ENCODE measurements at places on chromosomes 12 and 14.

GRCh38 chr12:98437806-98438595 is 77.4 kb upstream of the TMPO start:
- DNase-seq, result no peak

DNA sequence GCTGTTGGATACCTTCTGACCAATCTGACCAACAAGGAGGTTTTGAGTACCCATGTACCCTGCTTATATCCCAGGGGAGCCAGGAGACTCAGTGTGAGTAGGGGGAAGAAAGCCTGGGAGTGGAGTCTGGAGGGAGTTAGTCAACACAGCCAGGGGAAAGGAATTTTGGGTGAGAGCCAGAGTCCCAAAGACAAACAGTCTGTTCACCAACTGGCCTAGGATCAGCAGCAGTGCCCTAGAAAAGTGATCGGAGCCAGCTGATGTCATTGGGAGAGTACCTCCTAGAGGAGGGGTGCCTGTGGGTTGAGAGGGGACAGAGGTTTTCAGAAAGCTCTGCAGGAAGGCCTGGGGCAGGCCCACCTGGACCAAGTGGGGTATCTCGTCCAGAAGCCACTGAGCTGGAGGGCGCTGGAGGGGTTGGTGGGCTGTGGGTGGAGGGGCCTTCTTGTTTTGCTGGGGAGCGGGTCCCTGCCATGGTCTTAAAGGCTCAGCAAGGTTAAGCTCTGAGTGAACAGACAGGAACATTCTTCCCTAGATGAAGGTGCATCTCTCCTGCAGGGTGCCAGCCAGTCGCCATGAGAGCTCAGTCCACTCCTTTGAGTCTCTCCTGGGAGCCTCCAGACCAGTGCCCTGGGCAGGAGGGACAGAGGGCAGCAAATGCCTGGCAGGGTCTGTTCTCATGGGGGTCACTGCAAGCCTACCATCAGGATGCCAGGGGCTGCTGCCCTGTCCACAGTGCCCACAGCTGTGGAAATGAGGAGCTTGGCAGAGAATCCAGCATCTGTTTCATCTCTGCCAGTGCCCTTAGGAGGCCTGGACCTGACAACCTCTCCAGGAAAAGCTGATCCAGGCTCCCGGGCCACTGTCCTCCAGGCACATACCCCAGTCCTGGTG is 63.6 kb downstream of the CHGA start:
- no peak for DNase-seq

DNA sequence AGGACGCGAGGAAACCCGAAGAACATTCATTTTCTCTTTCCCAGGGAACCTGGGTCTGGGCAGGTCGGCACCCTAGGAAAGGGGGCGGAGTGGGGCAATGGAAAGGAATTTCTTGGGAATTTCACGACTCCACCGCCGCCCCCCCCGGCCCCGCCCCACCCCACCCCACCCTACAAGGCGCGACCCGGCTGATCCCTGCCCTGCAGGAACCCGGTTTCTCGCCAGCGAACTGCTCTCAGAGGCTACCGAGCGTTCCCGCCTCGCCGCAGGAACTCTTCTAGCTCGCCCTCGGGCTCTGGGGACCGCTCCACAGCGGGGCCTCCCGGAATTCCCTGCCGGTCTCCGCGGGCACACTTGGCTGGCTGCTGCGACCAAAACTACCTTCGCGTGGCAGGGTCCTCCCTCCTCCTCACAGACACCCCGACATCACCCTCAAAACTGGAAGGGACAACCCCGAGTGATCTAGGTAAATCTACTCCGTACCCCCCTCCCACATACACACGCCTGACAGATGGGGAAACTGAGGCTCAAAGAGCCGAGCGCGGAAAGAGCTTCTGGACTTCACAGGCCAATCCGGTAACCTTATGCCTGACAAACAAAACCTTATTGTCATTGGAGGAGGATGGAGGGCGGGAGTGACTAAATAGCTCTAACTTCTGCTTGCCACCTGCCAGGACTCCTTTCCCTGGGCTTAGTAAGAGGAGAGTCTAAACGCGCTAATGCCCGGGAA is 785 bp upstream of the ACTN1 start:
- peak; percentile 53 for DNase-seq

DNA sequence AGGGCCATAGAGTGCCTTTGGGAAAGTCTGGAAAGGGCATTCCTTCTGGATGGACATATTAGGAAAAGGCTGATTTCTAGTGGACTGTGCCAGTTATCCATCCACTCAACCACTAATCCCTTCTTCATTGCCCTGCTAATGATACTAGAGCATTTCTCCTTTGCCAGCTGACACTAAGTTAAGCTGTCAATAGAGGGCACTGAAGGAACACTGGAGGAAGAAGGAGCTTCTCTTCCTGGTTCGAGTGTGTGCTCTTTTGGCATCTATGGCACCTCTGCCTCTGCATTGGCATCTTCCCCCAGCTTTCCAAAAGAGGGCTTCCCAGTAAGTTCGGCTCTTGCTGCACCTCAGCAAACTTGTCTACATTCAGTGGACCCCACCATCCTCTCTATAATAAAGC is 165.4 kb downstream of the DERA start:
- no peak for DNase-seq

- DNase-seq, result no peak
These were observed 33.4 kb downstream of the STX2 start for GRCh38 chr12:130805635-130806034.

DNA sequence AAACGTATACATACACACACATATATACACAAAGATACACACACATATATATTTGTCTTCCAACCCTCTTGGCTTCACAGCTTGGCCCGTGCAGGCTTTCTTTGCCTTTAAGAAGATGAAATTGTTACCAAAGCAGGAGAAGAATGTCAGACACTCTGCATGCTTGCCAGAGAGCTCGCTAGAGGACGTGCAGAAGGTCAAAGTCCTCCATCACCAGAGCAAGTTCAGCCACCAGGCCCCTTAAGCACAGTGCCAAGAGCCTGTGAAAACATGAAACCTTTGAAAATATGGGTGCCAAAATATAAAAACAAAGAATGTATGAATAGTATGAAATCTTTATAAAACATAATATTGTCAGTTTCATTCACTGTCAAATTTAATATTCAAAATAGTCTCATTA is 14.9 kb upstream of the MCRS1 start:
- DNase-seq, result no peak

DNA sequence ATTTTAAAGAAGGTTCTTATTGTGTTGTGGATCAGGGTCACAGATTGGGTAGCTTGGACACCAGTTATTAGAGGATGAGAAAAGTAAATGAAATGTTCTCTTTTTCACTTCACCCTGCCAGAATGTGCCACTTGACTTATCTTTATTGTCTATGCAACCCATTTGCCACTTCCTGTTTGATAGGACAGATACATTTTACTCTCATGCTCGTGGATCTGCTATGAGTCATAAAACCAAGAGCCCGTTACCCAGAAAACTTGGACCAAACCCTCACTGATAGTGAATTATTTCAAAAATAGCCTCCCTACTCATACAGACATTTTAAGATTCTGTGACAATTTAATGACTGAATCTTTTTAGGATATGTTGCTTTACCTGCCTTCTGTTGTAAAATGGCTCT is 1.8 kb downstream of the ISCA2 start:
- DNase-seq, result no peak

DNA sequence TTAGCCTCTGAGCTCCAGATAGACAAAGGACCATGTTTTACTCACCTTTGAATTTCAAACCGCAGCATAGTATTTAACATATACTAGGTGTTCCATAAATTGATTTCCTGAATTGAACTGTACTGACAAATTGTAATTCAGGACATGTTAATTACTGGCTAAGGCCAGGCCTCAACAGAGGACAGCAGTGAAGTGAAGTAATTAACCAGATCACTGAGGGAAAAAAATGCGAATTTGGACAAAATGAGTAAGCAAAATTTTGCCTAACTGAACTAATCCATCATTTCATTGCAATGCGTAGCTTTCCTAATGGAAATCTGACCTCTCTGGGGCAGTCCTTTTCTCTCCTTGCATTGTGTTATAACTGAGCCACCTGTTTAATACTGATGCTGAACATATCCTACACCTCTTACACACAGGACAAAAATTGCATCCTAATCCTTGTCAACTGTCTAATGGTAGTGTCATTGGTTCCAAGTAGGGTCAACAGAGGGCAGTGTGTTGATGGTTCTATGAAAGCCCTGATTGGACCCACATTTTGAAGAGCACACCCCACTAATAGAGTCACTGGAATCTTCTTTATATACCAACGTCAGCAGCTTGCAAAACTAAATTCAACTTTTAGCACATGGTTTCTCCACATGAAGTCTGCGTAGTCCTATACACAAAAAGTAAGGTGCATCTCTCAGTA is 148.4 kb downstream of the SLC25A21 start:
- DNase-seq, result no peak
